Kidney (tissue), 22 donors: ENCODE measurements at places on chromosomes 11 and 22.
A peak's percentile ranks its signal among the peaks of the same experiment; 100 is the strongest.

GRCh38 chr11:118914987-118915386, 10.7 kb downstream of the BCL9L start:
- DNase-seq, result no peak

DNA sequence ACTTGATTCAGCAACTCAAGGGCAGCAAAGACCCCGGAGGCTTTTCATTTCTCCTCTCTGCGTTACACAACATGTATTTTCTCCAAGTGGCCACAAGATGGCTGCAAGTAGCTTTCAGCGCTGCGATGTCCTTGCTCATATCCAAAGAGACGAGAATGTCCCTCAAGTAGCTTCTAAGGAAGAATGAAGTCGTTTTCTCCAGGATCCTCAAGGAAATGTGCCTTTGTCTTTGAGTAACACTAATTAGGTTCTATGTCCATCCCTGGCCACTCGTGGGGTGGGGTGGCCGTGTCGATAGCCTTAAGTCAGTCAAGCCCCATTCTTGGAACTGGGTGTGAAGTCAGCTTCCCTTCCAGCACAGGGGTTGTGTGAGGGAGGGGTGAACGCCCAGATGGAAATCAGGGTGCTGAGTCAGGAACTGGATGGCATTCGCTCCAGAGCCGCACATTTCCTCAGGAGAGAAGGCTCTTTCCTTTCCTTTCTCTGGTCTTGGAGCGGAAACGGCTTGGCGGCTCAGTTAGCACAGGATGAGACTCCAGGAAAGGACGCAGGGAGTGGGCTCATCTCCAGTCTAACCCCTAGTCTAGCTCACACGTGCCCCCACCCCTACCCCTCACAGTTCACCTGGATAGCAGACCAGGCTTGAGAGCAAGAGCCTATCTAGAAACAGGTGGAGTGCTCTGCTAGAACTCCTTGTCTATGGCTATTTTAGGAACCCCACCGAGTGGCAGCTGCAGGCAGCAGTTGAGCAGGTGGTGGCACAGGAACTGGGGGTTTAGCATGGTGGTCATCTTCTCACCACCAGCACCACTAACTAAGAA, 44.3 kb downstream of the NNMT start:
- peak; percentile 80 for DNase-seq

DNA sequence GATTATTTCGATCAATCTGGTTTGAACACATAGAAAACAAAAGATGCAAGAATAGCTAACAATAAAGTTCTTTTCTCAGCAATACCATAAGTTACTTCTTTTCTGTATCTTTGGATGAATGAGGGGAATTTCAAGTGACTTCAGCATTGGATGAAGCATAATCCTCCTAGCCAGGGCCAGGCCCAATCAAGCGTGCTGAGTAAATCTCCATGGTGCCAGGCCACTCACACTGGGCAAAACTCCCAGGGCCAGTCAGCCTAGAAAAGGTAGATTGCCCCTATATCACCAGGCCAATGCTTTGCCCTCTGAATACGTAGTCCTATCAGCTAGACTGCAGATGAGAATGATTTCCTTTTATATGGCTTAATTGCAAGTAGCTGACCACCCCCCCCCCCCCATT, 6.0 kb downstream of the CNTF start:
- no peak for DNase-seq

GRCh38 chr11:60159868-60160267, 23.0 kb downstream of the MS4A6A start:
- DNase-seq, result no peak

DNA sequence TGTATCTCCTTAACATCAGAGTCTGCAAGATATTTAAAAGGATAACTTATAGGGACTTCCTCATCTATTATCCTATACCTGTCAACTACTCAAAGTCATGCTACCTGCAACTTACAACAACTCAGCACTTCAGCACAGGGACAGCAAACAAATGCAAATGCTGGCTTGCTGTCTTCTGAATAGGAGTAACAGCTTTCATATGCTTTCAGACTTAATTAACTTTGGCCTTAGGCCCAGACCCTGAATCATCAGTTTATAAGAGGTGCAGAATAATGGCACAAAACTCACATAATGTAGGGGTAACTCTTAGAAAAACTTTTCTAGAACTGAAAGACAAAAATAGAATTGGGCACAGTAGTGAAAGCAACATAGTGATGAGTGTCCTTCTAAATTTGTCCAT, 953.4 kb downstream of the DLG2 start:
- DNase-seq, result no peak

DNA sequence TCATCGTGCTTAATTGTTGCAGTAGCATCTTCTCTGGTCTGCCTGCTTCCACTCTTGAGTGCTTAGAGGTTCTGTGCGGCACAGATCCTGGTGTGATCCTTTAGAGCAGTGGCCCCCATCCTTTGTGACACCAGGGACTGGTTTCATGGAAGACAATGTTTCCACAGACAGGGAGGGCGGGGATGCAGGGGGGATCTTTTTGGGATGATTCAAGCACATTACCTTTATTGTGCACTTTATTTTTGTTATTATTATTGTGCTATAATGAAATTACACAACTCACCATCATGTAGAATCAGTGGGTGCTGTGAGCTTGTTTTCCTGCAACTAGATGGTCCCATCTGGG, 76.8 kb upstream of the SHANK2 start:
- peak; percentile 38 for DNase-seq

DNA sequence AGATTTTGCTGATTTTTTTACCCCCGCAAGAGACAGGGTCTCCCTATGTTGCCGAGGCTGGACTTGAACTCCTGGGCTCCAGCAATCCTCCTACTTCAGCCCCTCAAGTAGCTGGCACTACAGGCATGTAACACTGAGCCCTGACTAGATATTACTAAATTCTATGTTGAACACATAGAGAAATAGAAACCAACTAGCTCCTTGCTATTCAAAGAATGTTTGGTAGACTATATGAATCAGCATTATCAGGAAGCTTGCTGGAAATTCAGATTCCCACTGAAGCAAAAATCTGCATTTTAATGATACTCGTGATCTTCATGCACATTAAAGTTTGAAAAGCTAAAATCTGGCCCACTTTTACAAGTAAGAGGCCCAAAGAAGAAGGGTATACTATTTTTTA, 11.9 kb downstream of the TMEM41B start:
- no peak for DNase-seq

GRCh38 chr11:99968336-99968735, 718.8 kb upstream of the ARHGAP42 start:
- no peak for DNase-seq

DNA sequence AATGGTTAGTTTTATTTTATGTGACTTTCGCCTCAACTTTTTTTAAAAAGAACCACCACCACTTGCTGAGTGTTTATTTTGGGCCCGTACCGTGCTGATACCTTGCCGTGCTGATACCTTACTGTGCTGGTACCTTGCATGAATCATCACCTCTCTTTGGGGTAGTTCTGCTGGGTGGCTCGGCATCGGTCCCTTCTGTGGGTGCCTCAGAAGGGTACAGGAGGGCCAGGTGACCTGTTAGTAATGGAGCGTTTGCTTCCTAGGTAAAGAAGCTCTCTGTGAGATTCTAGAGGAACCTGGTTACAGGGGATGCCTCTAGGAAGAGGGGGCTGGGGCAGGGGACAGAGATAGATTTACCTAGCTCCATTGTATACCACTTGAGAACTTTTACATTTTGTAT, 17.1 kb downstream of the TOM1 start:
- no peak for DNase-seq

DNA sequence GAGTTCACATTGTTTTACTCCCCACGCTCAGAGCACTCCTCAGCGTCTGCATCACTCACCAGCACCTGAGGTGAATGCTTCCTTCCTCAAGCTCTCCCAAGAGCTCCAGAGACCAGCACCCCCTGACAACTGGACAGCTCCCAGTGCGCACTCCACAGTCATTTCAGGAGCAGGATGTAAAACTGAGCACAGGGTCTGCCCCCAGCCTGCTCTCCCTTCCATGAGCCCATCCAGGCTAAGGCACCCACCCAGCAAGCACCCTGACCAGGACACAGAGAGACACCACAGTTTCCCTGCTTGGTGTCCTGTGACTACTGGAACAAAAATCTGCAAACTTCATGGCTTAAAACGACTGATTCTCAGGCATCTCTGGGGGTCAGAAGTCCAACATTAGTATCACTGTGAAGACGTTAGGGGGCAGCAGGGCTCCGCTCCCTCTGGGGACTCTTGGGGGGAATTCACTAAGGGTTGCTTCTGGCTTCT, 3.3 kb downstream of the SCGB1D2 start:
- peak; percentile 47 for DNase-seq

- DNase-seq, result no peak
Observed at GRCh38 chr22:17241576-17242330, 22.5 kb upstream of the ADA2 start.

GRCh38 chr22:50012211-50013181, at the start of gene IL17REL:
TSS of gene IL17REL (minus strand) at chr22:50012765. CDS start at chr22:50012646, 119 bp downstream.
- peak; percentile 42 for DNase-seq

DNA sequence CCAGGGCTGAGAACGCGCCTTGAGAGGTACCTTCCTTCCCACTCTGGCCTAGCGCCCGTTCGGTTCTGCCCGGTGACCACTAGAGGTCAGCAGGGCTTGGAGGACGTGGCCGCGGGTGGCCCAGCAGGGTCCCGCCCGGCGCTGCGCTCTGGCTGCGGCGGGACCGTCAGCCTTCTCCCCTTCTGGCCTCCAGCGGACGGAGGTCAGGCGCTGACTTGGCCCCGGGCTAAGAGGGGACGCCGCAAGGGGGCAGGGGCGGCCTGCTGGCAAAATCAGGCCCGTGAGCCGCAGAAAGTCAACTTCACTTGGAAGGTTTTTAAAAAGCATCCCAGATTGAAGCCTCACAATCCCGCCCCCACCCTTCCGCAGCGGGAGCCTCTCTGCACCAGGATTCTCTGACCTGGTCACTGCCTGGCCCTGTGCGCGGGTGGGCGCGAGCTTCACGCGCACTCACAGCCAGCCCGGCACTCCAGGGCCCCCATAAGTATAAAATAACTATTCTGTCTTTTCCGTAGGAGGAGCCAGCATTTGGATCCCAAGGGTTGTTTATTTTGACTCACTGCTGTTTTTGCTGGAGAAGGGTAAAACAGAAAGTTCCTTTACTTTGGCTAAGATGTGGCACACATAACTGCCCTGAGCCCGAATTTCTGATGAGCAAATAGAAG, 23.2 kb upstream of the ZBTB16 start:
- peak; percentile 78 for DNase-seq

GRCh38 chr11:16924826-16925560, 89.2 kb downstream of the PLEKHA7 start:
- DNase-seq, result peak; percentile 85

DNA sequence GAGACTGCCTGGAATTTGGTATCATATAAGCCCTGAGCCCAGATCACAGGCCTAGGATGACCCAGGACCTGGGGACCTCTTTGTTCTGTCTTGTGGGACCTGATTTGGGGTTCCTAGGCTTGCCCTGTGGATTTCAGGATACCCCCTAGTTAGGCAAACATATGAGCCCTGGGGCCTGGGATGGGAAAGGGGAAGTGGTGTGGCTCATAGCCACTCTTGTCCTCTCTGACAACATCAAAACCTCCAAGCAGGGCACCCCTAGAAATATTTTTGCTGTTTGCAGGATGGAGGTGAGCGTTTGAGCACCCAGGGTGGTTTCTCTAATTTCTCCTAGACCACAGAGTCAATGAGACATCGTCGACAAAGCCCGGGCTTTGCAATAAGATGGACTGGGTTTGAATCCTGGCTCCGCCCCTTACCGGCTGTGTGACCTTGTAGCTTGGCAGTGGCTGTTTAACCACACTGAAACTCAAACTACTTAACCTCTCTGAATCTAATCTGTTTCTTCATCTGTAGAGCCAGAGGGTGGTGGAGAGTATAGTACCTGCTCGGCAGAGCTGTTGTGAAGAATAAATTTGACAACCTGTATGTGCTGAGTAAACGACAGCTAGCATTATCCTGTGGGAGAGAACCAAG, 5.3 kb upstream of the LRRC10B start:
- no peak for DNase-seq

DNA sequence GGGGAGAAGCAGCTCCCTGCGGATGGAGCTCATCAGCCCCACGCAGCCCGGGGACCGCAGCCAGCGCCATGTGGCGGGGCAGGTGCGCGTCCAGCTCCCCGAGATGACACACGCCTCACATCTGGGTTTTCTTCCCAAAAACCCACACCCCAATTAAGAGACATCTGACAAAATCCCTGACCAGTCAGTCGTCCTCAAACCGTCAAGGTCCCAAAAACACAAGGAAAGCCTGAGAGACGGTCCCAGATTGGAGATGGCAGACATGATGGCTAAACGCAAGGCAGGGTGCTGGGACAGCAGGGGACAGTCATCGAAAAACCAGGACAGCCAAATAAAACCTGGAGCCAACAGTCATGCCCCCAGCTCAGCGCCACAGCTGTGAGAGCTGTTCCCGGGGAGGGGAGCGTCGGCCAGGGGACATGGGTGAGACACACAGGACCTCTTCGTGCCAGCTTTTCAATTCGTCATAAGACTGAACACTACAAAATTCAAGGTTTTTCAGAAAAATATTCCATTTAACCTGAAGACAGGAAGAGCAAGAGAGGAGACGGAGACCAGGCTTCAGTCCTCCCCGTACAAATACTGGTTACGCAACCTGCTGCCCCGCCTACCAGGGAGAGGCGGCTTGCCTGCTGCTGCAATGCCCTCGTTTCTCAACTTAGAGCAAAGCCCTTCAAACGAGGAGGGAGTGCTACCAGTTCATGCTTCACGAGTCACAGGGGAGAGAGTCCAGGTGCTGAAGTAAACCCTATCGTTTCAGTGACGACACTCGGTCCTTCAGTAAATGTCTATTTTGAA, 10.5 kb downstream of the TOLLIP start:
- peak; percentile 87 for DNase-seq
